Epithelial cell of prostate (primary cell): ENCODE measurements at places on chromosomes 1 and 21.
A peak's percentile ranks its signal among the peaks of the same experiment; 100 is the strongest.

- DNase-seq: peak; percentile 1
Measured at GRCh38 chr21:14523234-14523633, 22.9 kb downstream of the SAMSN1 start.

DNA sequence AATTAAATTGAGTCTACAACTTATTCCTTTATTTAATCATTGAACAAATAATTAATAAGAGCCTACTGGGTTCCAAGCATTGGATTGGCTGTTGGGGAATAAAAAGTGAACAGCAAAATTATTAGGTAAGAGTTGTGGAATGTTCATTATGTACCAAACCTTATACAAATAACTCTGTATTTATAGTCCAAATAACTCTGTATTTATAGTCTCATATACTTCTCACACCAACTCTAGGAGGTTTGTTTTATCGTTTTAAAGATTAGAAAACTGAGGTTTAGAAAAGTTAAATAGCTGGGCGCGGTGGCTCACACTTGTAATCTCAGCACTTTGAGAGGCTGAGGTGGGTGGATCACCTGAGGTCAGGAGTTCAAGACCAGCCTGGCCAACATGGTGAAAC, 40.6 kb downstream of the RGS2 start:
- no peak for DNase-seq

- no peak for DNase-seq
Measured at GRCh38 chr1:76109404-76109803, 34.9 kb downstream of the ST6GALNAC3 start.

DNA sequence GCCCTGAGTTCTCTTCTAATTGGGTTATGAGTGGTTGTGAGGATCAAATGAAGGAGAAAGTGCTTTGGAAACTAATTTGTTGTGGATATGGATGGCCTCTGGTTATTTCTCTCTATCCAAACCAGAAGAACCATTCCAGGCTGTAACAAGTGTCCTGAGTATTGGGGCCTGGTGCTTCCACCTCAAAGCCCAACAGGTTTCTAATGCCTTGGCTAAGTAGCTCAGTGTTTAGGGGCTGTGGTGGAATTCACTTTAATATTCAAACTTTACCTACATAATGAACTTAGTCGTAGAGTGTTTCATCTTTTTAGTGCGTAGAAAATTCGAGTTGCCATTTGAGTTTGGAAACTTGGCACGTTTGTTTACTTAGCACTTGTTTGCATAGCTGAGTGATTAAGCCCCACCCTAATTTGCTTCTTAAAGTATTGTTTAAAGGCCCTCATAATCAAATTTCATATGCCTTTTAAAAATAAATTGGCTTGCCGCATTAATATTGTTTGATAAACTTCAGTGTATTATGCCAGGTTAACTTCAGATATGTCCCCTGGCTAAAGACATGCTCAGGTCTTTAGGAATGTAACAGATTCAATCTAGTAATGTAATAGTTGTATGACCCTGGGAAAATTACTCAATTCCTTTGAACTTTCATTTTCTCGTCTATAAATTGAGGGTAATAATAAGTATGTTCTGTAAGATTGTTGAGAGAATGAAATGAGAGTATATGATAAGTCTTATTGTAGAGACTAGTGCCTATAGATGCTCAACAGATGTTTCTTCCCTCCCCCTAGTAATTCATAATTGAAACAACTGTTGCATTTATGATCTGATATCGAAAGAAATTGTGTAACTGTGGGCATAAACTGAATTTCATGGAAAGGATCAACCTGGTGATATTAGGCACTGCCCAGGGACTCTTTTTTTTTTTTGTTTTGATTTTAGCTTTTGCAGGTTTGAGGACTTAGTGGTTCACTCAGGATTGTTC, 1.6 kb downstream of the AGO4 start:
- DNase-seq: no peak
